ENCODE measurements at places on chromosomes 2 and 18. TPM values are rescaled to one million over a fixed set of nuclear protein-coding genes. Genes with fewer than 3 reads are reported as not detected.

SP110 gene
- 12.2 TPM for total RNA-seq

IL1RN gene
- not detected for total RNA-seq

NAT8 gene
- not detected for total RNA-seq

SH3RF3 gene
- total RNA-seq, result 8.4 TPM

SPR gene
- total RNA-seq, result 22.7 TPM

GTF2A1L gene
- 1.3 TPM for total RNA-seq

STAT1 gene
- 152 TPM for total RNA-seq

NTSR2 gene
- not detected for total RNA-seq

SMAD2 gene
- 85.7 TPM for total RNA-seq

APOB gene
- under 0.01 TPM for total RNA-seq

KYNU gene
- total RNA-seq, result not detected

WDR7 gene
- total RNA-seq, result 10.7 TPM

SPP2 gene
- total RNA-seq, result not detected

Data from cardiac atrium fibroblast (primary cell).